ENCODE measurements at places on chromosomes 13 and 19. TPM values are rescaled to one million over a fixed set of nuclear protein-coding genes. Genes with fewer than 3 reads are reported as not detected.

DNA sequence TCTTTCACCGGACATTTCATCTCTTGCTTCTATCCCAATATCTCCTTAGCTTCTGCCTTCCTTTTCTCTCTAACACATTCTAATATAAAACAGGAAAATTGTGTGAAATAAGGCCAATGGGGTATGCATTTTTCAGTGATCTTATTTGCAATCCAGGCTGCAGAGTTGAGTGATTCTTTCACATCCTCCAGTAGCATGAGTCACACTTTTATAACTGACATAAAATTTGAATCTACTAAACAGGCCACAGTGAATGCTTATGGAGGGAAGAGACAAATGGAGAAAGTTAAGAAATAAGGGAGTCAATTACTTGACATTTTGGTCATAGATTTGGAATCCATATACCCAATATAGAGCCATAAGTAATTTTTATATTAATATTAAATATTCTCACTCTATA lies 1037.0 kb upstream of the SPRY2 start:
- DNase-seq: no peak

DNA sequence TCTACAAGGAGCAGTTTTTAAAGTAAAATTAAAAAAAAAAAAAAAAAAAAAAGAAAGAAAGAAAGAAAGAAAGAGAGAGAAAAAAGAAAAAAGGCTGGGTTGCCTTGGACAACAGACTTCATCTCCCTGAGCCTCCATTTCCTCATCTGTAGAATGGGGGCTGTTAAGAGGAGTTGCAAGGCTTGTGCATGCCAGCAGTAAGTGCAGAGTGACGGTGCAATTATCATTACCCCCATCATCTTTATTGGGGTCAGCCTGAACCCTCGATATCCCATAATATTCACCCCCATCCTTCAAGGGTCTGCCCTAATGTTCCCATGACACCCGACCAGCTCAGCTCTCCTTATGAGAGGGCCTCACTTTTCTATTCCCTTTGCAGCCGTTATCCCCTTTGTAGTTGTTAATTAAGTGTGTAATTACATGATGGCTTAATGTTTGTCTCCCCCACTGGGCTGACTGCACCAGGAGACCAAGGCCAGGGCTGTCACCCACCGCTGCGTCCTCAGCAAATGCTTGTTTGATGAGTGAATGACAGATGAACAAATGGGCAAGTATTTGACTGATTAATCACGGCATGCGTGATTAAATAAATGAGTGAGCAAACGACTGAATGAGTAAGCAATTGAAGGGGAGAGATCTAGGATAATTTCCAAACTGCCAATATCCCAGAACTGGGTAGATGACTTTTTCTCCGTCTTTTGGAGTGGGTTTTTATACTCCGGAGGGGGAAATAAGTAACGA lies 10.1 kb downstream of the FOSB start:
- no peak for DNase-seq

Gene GPR4
- not detected for total RNA-seq

- no peak for DNase-seq
Measured at GRCh38 chr13:23865906-23866305, 23.3 kb downstream of the MIPEP start.

- DNase-seq: no peak
Measured at GRCh38 chr13:56752636-56753035, 388.1 kb upstream of the PRR20A start.

DNA sequence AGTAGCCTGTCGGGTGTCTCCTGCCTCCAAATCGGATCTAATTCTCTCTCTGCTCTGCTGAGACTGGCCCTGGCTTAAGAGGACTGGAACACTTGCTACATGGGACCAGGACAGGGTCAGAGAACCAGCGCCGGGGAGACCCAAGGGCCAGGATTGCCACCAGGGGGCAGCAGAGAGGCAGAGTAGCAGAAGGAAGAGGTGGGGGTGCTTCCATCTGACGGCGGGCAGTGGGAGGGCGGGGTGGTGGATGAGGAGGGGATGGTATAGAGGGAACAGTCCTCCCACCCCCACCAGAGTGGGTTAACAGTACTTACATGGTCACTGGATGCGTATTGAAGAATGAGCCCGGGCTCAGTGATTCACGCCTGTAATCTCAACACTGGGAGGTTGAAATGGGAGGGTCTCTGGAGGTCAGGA lies 11.9 kb downstream of the SELENOW start:
- peak; percentile 82 for DNase-seq

Gene OR4F17
- not detected for total RNA-seq

Data from naive thymus-derived CD4-positive, alpha-beta T cell (primary cell).